Hindlimb muscle (tissue), 1 donor: ENCODE measurements at places on chromosomes 1 and 21. TPM values are rescaled to one million over a fixed set of nuclear protein-coding genes. Genes with fewer than 3 reads are reported as not detected.

CDK18 gene
- polyA plus RNA-seq: 28.3 TPM

NUAK2 gene
- polyA plus RNA-seq: 0.71 TPM

PCAT6 gene
- polyA plus RNA-seq: 2.7 TPM

ANGPTL3 gene
- 0.18 TPM for polyA plus RNA-seq

DNA sequence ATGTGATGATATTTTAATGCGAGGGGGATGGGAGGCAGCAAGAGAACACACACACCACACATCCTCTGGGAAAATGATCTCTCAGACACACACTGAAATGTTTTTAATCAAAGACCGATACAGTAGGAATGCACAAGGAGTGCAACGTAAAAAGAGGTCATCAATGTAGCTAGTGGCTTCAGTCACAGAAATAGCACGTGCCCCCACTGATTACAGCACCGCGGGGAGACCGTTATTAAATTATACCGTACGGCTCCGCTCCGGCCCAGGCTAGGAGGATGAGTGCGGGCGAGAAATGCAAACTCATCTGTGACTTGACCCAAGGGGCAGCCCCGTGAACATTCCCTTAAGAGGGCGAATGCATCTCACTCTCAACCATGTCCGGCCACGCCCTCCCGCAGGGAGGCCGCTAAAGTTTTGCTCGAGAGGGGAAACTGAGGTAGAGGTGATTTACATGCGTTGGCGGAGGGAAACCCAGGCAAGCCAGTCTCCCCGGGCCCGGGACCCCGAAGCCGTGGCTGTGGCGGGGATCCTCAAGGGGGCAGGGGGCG lies 552 bp downstream of the UBR4 start:
- peak; percentile 41 for DNase-seq

DNA sequence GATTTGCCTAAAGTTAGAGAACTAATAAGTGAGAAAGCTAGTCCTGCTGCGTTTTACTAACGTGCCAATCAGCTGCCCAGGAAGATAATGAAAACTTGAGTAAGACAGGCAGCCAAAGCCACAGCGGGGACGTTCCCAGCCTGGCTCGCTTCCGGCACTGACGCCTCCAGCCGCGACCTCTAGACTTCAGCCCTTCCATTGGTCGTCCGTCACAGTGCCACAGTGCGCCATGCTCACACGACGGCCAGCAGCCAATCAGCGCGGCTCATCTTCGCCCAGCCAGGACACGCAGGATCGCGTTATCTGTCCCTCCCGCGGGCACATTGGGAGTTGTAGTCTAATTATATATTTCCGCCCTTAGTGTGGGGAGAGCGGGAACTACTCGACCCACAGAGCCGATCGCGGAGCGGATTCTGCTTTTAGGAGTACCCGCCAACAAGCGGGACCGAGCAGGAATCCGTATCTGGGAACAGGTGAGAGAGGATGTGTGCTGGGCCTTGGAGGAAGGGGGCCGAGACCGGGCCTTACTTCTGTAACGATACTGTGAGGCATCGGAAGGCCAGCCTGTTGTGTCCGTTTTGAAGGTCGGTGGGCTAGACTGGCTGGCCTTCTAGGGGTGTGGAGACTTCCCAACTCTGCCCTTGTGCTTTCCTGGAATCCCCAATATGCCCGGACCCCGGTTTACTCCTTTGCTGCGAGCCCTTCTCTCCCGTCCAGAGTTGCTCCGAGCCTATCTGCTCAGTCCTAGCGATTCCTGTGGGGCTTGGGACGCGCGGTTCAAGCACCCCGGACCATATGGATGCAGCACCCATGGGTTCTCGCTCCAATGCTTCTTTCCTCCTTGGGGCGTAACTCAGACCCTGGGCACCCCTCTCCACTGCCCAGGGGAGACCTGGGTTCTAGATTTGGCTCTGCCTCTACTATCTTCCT lies at the start of gene FDPS:
FDPS (plus strand) TSS at position 374 of the 930 bp plus-strand sequence. CDS start 924 bp downstream, outside the sequence.
- peak; percentile 99 for DNase-seq

GRCh38 chr1:156475568-156476500 lies 24.7 kb downstream of the MEF2D start:
- no peak for DNase-seq

- no peak for DNase-seq
These were observed 4.3 kb upstream of the ERI3 start for GRCh38 chr1:44359234-44359935.

GRCh38 chr21:31798842-31799704 lies 67.2 kb upstream of the SCAF4 start:
- no peak for DNase-seq

DNA sequence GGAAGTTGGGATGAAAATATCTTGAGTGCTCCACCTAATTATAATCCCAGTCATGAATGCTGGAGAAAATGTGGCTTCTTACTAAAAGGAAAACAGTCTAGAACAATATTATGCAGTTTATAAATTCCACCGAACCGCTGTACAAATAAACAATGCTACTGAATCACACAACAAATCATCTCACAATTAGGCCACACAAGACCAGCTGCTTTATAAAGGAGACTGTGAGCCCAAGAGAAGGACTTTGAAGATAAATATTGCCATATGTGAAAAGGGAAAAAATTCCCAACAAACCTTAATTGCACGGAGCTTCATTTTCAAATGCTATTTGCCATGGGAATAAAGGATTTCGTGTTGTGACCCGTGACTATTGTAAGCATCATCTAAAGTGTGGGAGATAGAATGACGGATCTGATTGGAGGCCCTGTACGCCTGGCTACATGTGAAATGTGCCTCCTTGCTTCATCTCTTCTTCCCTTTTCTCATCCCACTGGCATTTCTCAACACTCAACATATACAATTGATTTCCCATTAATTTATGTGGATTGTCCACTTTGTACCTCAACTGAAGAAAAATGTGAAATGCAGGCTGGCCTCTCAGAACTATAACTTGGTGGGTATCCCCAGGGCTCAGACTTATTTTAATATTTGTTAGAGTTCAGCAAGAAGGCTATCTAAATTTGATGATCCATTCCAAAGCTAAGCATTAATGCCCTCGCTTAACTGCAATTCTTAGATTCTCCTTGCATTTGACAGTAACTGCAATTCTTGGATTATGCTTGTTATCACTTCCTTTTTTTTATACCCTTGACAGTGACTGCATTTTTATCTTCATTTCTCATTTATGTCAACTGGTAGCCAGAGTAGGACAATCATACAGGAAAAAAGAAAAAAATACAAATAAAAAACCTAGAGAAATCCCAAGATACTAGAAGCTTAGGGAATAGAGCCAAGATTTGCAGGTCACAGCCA lies 122.3 kb downstream of the TGFB2 start:
- no peak for DNase-seq

DNA sequence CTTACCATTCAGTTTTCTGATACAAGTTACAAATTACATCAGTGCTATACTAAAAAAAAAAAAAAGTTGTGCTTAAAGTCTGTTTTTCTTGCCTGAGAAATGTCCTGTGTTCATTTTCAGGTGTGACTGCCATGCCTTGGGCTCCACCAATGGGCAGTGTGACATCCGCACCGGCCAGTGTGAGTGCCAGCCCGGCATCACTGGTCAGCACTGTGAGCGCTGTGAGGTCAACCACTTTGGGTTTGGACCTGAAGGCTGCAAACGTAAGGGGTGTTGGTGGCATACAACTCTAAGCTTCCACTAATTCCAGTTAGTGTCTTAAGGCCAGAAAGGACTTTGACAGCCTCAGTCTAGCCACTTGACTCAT lies 60.1 kb upstream of the LAMC2 start:
- no peak for DNase-seq
